Stimulated activated CD8-positive, alpha-beta memory T cell treated with anti-CD3 and anti-CD28 coated beads, Interleukin-12 subunit alpha, Interleukin-12 subunit beta, amount 100 ng/mL, for 1 hour (primary cell): ENCODE measurements at places on chromosomes 7 and 10.

- no peak for DNase-seq
Measured at GRCh38 chr10:64977915-64978314, 1456.7 kb downstream of the REEP3 start.

- DNase-seq, result no peak
Measured at GRCh38 chr7:117384688-117385362, 42.5 kb downstream of the ASZ1 start.

- no peak for DNase-seq
Measured at GRCh38 chr7:70389531-70390151, 742.3 kb upstream of the GALNT17 start.

- no peak for DNase-seq
Measured at GRCh38 chr10:42943025-42943818, 133.6 kb upstream of the RET start.
